ENCODE measurements at places on chromosomes 12 and 14. TPM values are rescaled to one million over a fixed set of nuclear protein-coding genes. Genes with fewer than 3 reads are reported as not detected.

Gene TAC3
- total RNA-seq = not detected

Gene ANO4
- 0.42 TPM for total RNA-seq

Gene LACRT
- not detected for total RNA-seq

Gene TFCP2
- total RNA-seq = 15.6 TPM

Gene ZNF385A
- 22.2 TPM for total RNA-seq

Gene MSRB3
- 198 TPM for total RNA-seq

Gene TAS2R9
- not detected for total RNA-seq

Gene TAS2R50
- 5.7 TPM for total RNA-seq

GRCh38 chr14:34642595-34642994 is 12.6 kb upstream of the SNX6 start:
- DNase-seq = no peak

- peak; percentile 75 for DNase-seq
These were observed 516 bp downstream of the ANKRD9 start for GRCh38 chr14:102508774-102509745.

DNA sequence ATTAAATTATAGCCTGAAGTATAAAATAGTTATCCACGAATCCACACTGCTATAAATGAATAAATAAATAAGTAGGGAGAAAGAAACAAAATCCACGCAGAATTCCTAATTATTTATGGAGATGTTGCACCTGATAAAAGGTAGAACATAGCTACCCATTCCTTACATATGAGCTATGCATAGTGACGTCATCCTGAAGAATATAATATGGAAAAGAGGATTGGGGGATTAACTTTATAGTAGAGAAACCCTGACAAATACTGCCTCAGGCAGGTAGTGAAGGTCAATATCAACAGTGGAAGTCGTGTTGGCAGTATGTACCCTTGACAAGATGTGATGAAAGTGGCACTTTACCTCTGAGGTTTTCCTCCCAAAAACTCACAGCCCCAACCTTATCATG is 82.5 kb downstream of the PLCZ1 start:
- DNase-seq = no peak

DNA sequence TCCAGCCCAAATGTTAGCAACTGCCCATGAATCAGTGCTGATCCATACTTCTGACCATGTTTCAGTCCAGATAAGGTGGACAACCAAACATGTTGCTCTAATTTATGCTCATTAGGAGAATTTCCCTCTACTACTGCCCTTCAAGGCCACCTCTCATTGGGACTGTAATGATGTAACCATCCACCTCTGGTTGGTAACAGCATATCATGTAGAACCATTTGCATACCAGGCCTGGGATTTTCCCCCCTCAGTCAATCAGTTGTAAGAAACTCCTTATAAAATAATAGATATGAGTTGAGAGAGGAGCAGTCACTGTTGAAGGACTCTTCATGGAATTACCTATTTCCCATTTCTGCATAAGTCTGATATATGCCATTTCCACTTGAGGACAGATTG is 17.8 kb upstream of the YAF2 start:
- no peak for DNase-seq

GRCh38 chr14:101774006-101774795 is 12.7 kb downstream of the PPP2R5C start:
- no peak for DNase-seq

- DNase-seq = no peak
These were observed 185.1 kb downstream of the MDGA2 start for GRCh38 chr14:47490353-47490752.

DNA sequence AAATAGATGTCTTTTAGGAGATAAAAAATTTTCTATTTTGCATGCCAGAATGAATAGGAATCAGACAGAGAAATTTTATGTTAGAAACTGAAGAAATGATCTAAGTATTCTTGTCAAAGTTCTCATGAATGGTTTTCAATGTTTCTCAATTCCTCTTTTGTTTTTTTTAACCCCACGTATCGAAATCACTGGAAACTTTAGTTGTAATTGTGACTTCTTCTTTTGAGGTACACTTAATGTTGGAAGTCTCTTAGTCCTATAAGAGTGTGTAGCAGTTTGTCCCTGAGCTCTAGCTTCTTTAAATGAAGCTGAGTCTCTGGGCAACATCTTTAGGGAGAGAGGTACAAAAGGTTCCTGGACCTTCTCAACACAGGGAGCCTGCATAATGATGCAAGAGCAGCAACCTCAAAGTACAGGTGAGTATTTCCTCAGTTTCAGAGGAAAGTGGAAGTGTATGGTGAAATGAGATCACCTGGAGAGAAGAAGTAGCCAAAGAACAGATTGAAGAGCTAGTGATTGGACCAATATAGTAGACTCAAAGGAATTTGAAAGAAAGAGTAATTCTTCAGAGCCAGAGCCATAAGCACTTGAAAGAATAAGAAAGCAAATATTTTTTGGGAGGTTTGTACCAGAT is at the start of gene CLEC6A:
TSS of gene CLEC6A (plus strand) at position 236 of the 634 bp plus-strand sequence. CDS start at position 386, 150 bp downstream.
- no peak for DNase-seq

- no peak for DNase-seq
These were observed 238.6 kb upstream of the DDHD1 start for GRCh38 chr14:53391631-53392285.

DNA sequence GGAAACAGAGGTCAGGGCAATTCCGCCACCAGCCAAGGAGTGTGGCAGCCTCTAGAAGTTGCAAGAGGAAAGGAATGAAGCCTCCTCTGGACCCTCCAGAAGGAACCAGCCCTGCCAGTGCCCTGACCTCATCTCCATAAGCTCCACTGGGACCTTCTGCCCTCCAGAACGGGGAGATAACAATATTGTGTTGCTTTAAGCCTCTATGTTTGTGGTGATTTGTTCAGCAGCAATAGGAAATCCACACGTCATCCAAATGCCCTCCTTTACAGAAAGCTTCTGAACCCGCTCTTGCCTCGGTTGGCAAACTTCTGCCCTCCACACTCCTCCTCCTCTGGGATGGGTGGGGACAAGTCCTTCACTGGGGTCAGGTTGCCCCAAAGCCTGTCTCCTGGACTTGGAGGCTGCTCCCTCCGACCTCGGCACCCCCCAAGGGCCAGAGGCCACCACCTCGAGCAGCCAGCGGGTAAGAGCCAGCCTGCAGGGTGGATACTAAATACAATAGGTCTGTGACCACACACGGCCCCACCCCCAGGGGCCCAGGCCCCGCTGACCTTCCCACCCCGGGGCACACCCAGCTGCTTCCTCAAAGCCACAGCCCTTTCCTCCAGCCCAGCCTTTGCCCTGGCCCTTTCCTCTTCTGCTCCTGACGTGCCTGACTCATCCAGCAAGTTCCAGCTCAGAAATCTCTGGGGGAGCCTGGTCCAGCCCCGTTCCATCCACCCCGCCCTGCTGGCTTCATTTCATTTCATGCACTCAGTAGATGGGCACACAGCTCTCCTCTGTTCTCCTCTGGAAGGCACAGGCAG is 58.7 kb upstream of the NCOR2 start:
- DNase-seq = peak; percentile 94

GRCh38 chr12:133204264-133204603 is 22.9 kb downstream of the ZNF268 start:
- no peak for DNase-seq

DNA sequence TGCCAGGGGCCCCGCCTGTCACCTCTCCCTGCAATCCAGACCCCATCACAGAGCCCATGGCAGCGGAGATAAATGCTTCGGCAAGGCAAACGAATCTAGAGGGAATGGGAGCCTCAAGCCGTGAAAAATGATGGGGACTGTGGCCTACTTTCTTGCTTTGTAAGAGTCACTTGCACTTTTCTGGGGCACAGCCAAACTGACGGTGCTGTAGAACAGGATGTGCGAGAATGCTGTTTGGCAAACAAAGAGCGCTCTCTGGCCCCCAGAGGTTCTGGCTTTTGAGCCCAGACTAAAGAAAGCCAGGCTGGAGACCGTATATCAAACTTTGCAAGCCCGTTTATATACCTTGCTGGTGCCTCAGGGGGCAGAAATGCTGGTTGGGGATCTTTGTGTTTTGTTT is 108.7 kb downstream of the CACNA1C start:
- peak; percentile 84 for DNase-seq

DNA sequence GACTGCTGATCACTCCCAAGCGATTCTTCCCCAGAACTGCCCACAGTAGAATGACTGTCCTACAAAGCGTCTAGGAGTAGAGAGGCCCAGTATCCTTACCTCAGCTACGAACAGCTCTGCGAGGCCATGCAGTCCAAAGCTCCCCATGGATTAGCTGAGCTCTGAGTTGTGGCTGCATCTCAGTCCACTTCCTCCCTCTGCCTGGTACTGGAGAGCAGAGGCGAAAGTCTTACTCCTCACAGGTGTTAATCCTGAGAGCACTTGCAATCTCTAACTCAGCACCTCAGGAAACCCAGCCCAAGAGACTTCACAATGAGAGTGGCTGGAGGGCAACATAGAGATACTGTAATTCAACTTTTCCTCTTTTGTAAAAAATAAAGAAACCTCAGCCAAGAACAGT is 493.1 kb downstream of the BCAT1 start:
- DNase-seq = no peak

DNA sequence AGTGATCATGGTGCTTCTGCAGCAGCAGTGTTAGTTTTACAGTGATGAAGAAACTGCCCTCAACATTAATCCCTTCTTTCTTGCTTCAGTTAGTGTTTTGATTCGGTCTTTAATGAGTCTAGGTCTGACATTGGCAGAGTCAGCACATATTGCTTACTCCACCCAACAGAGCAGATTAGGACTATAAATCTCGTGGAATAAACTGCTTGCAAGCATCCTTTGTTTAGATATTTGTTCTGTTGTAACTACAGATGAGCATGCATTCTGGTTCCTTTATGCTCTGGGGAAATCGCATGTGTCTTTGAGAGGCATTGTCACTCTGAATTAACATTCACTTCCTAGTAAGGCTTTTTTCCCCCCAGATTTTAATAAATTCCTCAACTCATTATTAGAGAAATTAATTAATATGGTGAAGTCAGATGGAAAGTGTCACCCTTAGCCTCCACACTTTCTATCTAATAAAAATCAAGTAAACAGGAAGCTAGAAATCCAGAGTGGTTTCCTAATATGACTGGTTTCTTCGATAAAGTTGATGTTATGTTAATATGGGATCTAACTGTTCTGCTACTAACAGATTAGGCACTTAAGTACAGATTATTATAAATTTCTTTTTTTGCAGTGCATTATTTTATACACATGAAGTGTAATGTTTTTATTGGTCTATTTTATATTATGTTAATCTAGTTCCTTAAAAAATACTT is 86.2 kb upstream of the SSTR1 start:
- DNase-seq = no peak

DNA sequence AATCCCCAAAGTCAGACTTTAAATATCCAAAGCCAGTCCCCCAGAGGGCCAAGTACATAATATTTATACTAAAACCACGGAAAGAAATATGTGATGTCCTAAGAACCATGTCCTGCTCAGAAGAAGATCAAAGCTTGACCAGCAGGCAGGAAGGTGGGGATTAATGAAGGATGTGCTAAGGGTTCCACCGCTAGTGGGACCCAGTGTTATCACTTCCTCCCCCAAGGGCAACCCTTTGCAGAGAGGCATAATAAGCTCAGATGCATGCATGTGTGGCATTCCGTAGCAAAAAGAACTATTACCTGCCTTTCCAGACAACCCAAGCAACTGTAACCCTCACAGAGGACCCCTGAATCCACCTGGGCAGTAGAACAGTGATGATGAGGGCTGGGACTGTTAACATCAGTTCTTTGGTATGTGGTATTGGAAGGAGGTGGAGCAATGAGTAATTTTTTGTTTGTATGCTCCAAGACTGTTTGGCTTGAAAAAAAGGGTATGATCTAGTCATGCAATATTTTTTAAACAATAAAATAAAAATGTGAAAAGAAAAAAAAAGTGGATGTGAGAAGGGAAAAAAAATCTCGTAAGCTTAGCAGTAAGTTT is 71.7 kb upstream of the ETV6 start:
- no peak for DNase-seq

DNA sequence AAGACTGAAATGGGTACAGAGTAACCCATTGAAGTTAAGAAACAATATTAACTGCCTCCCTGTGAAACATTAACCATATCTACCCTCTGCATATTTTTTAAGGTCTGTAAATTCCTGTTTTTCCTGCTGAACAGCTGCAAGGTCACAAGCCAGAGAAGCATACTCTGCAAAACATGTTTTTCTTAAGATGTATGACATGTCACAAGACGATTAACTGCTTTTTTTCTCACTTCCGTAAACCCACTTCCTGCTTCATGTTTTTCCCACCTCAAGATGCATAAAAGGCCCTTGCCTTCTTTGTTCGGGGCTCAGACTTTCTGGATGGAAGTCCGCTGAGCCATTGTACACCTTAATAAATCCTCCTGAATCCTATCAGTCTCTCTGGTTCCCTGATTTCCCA is 504.7 kb upstream of the MIS18BP1 start:
- no peak for DNase-seq

GRCh38 chr12:32171211-32171610 is 64.6 kb downstream of the BICD1 start:
- DNase-seq = no peak

- no peak for DNase-seq
These were observed 14.1 kb downstream of the ZFHX2 start for GRCh38 chr14:23537351-23538049.

DNA sequence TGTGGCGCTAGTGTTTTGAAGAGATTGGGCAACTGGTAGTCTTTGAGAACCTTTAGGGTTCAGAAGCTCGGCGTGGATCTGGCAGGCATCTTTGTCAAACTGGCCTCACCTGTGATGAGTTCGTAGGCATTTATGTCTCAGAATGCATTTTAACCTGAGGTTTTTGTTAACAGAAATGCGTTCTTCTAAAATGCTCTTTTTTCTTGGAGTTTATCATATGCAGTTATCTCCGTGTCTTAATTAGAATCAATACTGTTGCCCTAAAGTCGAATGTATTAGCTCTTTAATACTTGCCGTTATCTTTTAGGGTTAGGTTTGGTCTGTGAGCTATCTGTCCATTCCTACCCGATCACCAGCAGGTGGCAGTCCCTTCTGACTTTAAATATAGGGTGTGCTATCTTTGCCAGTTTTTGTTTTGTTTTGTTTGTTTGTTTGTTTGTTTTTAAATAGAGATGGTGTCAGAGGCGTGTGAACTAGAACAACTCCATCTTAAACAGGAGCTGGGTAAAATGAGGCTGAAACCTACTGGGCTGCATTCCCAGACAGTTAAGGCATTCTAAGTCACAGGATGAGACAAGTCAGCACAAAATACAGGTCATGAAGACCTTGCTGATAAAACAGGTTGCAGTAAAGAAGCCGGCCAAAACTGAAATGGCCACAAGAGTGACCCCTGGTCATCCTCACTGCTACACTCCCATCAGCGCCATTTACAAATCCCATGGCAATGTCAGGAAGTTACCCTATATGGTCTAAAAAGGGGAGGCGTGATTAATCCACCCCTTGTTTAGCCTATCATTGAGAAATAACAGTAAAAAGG is 1.4 kb downstream of the ATF1 start:
- no peak for DNase-seq

- no peak for DNase-seq
These were observed 308.0 kb downstream of the SLC6A15 start for GRCh38 chr12:84604551-84604950.

DNA sequence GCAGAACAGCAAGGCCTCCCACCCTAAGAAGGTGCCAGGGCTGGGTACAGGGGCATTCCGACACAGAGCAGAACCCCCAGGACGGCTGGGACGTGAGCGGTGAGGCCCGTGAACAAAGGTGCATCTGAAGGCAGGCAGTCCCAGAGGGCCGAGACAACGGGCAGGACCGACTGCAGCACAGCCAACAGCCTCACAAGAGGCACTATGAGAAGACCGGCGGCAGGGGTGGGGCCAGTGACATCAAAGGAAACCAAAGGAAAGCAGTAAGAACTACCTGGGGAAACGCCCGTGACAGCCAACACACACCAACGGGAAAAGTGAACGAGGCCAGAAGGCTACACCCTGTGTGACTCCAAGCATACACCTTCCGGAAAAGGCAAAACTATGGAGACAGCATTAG is 9.1 kb downstream of the BTBD6 start:
- DNase-seq = no peak

GRCh38 chr12:32107359-32108267 is 966 bp downstream of the BICD1 start:
- DNase-seq = no peak
